ENCODE measurements at places on chromosomes 5 and 9.

DNA sequence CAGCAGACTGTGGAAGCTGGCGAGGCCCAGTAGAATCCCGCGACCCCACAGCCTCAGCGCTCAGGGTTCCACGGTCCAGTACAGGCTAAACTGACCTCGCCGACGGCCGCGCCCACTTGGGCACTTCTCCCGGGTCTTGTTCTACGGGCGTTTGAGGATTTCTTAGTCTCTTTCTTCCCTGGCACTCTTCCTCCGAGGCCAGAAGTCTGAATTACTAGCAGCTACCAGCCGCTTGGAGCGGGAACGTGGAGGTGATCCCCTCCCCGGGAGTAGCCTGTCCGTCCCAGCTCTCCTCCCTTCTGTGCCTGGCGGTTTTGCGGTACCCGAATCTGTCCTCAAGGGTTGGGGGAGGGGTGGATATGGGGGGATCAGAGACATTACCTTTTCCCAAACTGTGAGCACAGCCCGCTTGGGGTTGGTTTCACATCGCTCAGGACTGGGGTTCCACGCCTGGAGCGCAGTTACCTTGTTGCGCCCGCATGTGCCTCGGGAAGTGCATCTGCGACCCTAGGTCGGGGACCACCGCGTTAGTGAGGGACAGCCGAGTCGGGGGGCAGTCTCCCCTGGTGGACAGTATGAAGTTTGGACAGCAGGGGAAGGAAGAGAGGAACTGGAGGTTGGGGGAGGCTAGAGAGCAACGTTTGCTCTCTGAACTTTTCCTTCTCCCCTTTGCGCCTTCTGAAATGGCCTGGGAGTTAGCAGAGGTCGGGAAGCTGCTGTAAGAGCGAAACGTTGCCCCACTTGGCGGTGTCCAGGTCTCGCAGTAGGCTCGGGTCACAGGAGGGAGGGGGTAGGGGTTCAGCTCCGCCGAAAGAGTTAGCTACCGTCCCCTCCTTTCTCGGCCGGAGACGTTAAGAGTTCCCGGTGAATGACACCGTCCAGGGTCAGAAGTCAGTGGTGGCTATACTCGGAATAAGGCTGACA, 190.8 kb downstream of the MEF2C start:
- DNase-seq = no peak

DNA sequence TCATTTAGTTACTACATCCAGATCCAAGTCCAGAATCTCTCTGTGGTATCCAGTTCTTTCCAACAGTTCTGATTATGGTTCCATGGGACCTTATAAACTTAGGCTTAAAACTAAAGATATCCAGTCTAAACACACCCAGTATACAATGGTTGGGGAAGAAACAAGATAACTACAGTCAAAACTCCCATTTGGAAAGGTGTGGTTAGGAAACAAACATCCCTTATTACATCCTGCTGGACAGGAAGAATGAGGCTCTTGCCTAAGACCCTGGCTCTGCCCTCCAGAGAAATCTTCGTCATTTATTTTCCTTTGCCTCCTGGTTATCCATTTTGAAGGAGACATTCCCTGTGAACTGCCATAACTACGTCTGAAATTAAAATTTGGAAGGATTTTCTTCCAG, 64.6 kb upstream of the EPB41L4A start:
- DNase-seq = no peak

DNA sequence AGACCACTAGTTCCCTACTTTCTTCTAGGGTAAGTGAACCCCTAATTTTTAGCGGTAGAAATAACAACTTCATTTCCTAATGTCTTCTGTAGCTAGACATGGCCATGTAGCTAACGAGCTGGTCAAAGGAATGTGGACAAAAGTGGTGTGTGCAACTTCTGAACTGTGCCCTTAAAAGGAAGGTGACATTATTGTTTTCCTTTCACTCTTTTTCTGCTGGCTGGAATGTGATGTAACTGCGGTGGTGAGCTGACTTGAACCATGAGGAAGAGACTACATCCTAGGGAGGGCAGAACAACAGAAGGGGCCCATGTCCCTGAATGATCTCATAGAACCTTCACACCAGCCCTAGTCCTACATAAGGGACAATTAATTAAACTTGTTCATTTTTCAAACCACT, 1.3 kb upstream of the SNX2 start:
- DNase-seq = no peak

GRCh38 chr5:144189800-144190429, 19.2 kb downstream of the KCTD16 start:
- no peak for DNase-seq

- no peak for DNase-seq
These were observed 36.8 kb upstream of the TEX48 start for GRCh38 chr9:114718801-114719221.

DNA sequence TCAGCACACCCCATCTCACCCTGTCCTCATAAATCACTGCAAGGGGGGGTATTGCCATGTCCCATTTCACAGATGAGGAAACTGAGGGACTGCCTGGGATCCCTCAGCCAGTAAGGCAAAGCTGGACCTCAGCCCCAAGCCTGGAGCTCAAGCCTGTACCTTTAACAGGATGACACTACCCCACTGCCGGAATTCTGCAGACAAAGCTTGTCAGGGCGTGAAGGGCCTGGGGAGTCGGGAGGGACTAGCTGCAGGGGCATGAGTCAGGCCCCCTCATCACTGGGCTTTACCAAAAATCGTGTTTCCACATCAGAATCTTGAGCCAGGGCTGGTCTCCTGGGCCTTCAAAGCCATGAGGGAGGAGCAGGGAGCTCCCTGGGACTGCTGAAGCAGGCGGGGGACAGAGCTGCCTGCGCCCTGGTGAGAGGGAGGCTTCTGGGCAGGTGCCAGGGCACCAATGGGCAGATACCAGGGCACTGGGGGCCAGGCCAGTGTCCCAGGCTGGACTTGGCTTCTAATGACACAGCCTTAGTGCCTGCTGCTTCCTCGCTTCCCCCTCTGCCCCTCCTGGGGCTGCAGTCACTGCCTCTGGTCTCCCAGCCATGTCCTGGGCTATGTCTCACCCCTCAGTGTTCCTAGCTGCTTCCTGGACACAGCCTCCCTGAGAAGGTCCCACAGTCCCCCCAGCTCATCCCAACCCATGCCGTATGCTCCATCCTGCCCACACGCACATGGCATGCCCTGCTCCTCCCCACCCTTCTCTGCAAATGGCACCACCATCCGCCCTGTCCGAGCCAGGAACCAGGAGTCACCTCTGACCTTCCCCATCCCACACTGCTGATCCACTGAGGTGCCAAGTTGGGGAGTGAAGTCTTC, 80.7 kb downstream of the LMX1B start:
- DNase-seq = no peak

DNA sequence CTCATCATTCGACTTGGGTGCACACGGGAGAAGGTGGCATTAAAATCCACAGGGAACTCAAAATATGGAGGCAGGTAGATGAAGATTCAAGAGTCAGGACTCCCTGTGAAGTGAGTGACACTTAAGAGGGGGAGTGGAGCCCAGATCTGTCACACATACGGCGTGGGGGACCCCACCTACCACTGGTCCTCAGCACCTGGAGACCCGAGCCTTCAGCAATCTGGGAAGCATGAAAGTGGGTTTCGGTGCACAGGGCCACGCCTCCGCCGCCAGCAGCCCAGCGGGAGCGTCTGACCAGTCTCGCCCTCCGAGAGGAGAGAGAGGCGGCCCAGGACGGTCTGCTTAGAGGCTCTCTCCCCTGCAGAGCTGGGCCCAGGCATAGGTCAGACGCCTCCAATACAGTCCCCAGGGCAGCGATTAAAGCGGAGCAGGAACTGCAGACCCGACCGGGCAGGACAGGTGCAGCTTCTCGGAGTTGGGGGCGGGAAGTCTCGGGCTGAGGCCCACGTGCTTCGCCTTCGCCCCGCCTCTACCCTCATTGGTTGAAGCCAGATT, 639 bp upstream of the SLC2A8 start:
- no peak for DNase-seq

GRCh38 chr9:124800306-124801259, 23.6 kb downstream of the OLFML2A start:
- no peak for DNase-seq
